ENCODE measurements at places on chromosomes 2 and 18.

DNA sequence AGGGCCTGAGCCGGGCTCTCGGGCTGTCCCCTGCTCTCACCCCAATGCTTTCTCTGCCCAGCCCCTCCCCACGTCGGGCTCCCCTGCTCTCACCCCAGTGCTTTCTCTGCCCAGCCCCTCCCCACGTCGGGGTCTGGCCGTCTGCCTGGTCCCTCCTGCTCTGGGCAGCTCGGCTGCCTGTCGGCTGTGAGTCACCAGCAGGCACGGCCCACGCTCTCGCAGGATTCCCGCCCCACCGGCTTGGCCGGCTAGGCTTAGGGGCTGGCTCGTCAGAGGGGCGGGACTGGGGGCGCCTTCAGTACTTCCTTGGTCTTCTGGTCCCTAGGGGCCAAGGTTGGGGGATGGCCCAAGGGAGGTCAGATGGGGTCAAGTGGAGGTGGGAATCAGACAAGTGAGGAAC is 3.3 kb downstream of the BOK start:
- H3K27me3 ChIP-seq, result no peaks in the 10 kb centered on the region
- H3K4me3 ChIP-seq, result no peak overlapping the region
- no peaks in the 10 kb centered on the region for H3K36me3 ChIP-seq

DNA sequence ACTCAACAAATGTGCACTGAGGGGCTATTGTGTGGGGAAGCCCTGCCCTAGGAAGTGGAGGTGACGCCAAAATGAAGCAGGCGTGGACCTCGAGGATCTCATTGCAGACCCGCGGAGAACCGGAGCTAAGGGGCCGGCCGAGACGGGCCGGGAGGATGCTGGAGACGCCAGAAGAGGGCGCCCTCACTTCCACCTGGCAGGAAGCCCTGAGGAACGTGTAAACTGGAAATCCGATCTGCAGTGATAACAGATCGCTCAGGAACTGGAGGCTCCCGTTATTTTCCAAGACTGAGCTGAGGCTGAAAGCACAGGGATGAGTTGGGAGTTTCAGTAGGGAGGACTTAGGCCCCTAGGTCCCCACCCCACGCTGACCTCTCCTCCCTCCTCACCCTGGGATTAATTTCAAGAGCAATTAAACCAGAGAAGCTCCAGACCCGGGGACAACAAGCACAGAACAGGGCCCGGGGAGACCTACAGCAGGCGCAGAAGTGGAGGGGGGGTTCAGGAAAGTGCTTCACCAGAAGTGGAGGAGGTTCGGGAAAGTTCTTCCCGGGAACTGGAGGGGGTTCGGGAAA is 7.7 kb upstream of the COL6A3 start:
- no peaks in the 10 kb centered on the region for H3K36me3 ChIP-seq
- no peaks in the 10 kb centered on the region for H3K27me3 ChIP-seq
- H3K4me1 ChIP-seq, result no peaks in the 10 kb centered on the region
- peak overlapping the region; percentile 39 for H3K27ac ChIP-seq

DNA sequence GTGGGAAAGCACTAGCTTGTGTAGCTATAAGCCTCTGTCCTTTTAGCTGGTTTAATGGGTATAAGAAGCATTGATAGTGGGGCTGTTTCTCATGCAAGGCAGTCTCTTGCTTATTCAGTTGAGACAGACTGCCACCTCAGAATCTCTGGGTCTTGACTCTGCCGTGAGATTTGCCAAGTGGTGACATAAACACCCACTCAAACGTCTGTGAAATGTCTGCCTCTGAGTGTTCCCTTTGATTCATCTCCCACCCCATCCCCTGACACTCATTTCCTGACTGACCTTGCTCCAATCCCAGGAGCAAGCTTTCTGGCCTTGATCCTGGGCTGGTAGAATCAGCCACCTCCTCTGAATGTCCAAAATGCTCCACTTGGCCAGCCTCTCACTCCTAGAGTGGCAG is 141.9 kb upstream of the RBMS1 start:
- DNase-seq, result no peak
- no peaks in the 10 kb centered on the region for H3K4me1 ChIP-seq
- H3K27me3 ChIP-seq, result no peaks in the 10 kb centered on the region
- H3K27ac ChIP-seq, result no peak overlapping the region
- H3K36me3 ChIP-seq, result no peaks in the 10 kb centered on the region

GRCh38 chr2:39512434-39512935 is 75.4 kb upstream of the MAP4K3 start:
- H3K4me1 ChIP-seq, result peaks cover 20% of the 10 kb centered on the region
- no peak overlapping the region for H3K4me3 ChIP-seq
- peak overlapping the region; percentile 64 for H3K27ac ChIP-seq
- no peaks in the 10 kb centered on the region for H3K27me3 ChIP-seq
- H3K36me3 ChIP-seq, result no peaks in the 10 kb centered on the region

- DNase-seq, result peak; percentile 72
- peaks cover 37% of the 10 kb centered on the region for H3K4me1 ChIP-seq
- peaks cover 3% of the 10 kb centered on the region for H3K36me3 ChIP-seq
These were observed 52.5 kb upstream of the LGALSL start for GRCh38 chr2:64401529-64401880.

GRCh38 chr2:134167015-134167414 is 86.9 kb upstream of the MGAT5 start:
- no peaks in the 10 kb centered on the region for H3K36me3 ChIP-seq
- no peak overlapping the region for H3K4me3 ChIP-seq
- H3K27me3 ChIP-seq, result no peaks in the 10 kb centered on the region
- peaks cover 2% of the 10 kb centered on the region for H3K4me1 ChIP-seq
- H3K27ac ChIP-seq, result no peak overlapping the region

DNA sequence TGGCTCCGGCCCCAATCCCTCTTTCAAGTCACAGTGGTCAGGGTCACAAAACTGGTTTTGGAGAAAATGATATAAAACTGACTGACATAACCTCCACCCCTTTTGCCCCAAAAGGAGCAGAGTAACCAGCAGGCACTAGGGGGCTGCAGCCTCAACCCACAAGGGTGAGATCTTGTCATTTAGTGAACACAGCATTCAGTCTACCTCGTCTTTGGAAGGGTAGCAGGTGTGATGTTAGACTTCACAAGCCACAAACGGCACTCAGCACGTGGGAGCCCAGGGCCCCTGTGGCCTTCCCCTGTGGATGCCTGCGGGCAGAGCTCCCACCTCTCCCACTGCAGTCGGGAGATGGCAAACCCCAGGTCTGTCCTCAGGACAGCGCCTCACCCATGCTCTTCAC is 372.1 kb upstream of the MYT1L start:
- H3K4me3 ChIP-seq, result no peak overlapping the region
- no peaks in the 10 kb centered on the region for H3K36me3 ChIP-seq
- no peaks in the 10 kb centered on the region for H3K27me3 ChIP-seq
- no peaks in the 10 kb centered on the region for H3K4me1 ChIP-seq

DNA sequence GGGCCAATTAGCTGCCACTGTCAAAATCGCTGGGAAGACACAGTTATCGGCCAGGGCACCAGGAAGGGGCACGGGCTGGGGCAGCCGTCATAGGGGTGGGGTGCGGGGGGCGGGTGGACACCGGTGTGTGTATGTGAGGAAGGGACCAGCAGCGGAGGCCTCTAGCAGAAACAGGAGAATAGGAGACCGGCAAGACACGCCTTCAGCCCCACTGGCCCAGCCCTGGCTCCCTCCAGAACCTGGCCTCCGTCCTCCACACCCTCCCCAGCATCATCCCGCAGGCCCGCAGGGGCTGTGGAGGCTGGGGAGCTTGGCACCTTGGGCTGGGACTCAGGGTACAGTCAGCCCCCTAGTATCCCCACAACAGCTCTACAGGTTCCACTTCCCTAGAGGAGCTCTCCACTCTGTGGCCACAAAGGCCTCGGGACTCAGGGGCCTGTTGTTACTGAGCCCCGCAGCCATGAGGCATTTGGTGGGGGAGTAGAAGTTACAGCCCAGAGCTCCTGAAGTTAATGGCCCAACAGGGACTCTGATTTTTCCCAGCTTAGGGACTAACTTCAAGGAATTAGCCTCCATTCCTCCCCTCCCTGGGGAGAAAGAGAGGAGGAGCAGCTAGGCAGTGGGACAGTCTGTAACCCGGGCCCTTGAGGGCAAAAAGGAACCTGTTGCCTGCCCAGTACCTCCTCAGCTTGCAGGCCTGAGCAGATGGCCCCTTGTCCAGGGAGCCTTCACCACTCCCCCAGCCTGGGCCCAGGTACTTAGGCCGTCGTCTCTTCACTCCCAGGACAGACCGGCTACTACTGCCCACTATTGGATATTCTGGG is 19.9 kb downstream of the SH2D6 start:
- peaks cover 12% of the 10 kb centered on the region for H3K4me1 ChIP-seq
- H3K36me3 ChIP-seq, result no peaks in the 10 kb centered on the region
- no peak overlapping the region for H3K4me3 ChIP-seq
- DNase-seq, result no peak

DNA sequence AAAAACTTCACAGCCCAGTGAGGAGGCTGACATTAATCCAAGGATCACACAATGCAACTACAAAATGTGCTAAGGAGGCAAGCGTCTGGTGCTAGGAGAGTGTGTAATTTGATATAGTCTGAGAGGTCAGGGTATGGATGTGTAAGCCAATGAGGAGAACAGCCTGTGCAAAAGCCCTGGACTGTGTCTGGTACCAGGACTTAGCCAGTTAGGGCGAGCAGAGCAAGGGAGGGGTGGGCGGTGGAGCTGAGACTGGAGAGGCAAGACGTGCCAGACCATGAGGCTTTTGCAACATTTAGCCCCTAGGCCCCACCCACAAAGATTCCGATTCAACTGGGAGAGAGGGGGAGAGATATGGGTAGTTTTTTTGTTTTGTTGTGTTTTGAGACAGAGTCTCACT is 33.5 kb upstream of the SPRED2 start:
- no peak overlapping the region for H3K4me3 ChIP-seq
- no peaks in the 10 kb centered on the region for H3K4me1 ChIP-seq
- H3K27ac ChIP-seq, result no peak overlapping the region
- DNase-seq, result no peak
- H3K27me3 ChIP-seq, result peaks cover 2% of the 10 kb centered on the region
- no peaks in the 10 kb centered on the region for H3K36me3 ChIP-seq

DNA sequence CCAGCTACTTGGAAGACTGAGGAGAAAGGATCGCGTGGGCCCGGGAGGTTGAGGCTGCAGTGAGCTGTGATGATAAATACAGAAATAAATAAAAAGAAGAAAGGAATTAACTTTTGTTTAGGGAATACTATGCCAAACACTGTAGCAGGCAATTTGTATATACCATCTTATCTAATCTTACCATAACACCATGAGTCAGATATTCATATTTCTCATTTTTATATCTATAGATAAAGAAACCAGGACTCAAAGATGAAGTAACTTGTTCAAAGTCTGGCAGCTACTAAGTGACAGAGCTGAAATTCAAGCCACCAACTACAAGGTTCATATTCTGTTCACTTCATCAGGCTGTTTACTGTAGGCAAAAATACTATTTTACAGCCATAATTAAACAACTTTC is 119.2 kb upstream of the SLC39A10 start:
- peaks cover 4% of the 10 kb centered on the region for H3K4me1 ChIP-seq
- no peak for DNase-seq
- no peak overlapping the region for H3K27ac ChIP-seq
- H3K36me3 ChIP-seq, result no peaks in the 10 kb centered on the region
- H3K27me3 ChIP-seq, result no peaks in the 10 kb centered on the region

DNA sequence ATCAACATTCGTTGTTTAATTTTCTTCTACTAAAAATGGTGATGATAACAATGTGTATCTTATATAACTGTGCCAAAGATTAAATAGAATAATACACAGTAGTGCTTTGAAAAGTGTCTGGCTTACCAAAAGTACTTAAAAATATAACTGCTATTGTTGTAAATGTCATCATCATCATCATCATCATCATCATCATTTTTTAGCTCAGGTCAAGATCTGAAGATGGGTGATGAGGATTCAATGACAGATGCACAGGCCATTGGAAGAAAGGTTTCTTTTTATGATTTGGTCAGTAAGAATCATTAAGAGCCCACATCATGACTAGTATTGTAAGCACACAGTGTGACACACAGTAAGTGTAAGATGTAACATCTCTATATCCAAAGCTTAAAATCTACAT is 795.2 kb downstream of the SLC4A3 start:
- DNase-seq, result no peak
- no peak overlapping the region for H3K4me3 ChIP-seq
- no peaks in the 10 kb centered on the region for H3K4me1 ChIP-seq
- H3K27ac ChIP-seq, result no peak overlapping the region

DNA sequence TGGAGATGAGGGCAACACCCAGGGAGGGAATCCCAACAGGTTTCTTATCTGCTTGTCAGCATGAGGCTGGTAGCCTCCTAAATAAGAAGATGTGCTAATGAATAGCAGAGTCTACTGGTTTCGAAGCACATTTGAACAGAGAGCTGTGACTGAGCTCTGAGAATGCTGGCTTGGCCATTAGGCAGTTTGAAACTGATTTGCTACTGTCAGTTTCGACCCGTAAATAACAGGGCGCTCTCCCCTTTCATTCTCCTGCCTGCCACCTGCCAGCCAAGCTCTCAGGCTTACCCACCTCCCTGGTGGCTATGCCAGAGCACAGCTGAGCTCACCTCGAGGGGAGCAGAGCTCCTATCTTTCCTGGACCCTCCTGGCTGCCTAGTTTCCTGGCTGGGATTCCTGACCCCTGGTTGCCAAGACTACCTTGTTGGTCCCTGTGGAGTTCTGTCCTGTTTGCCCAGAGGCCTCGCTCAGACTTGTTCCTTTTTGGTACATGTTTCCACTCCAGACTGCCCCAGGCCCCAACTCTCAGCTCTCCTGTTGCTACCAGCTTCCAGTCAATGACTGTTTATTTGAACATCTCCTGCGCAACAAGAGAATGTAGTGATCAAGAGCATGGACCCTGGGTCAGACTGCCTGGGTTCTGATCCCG is 102.3 kb upstream of the ALPP start:
- H3K4me3 ChIP-seq, result no peak overlapping the region
- no peaks in the 10 kb centered on the region for H3K27me3 ChIP-seq
- H3K27ac ChIP-seq, result no peak overlapping the region
- no peaks in the 10 kb centered on the region for H3K4me1 ChIP-seq

DNA sequence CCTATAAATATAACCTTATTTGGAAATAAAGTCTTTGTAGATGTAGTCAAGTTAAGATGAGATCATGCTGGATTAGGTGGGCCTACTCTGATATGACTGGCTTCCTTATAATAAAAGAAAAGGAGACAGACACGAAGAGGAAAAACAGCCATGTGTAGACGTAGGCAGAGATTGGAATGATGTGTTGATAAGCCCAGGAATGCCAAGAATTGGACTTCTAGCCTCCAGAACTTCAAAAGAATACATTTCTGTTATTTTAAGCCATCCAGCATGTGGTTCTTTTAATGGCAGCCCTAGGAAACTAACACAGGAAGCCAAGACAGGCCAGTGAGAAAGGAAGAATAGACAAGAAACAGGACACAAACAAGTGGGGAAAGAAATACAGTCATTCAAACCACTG is 68.6 kb downstream of the NYAP2 start:
- DNase-seq, result no peak
- no peak overlapping the region for H3K27ac ChIP-seq
- H3K4me1 ChIP-seq, result peaks cover 18% of the 10 kb centered on the region
- no peak overlapping the region for H3K4me3 ChIP-seq
- no peaks in the 10 kb centered on the region for H3K36me3 ChIP-seq

- H3K36me3 ChIP-seq, result no peaks in the 10 kb centered on the region
- H3K27ac ChIP-seq, result no peak overlapping the region
- DNase-seq, result no peak
- no peaks in the 10 kb centered on the region for H3K4me1 ChIP-seq
- H3K27me3 ChIP-seq, result no peaks in the 10 kb centered on the region
- H3K4me3 ChIP-seq, result no peak overlapping the region
These were observed 10.6 kb downstream of the LYPD6B start for GRCh38 chr2:149049142-149049541.

All from small intestine (tissue), 16 donors.